ENCODE measurements at places on chromosomes 2 and 18.

GRCh38 chr2:139155991-139156390, 375.8 kb upstream of the NXPH2 start:
- no peak for DNase-seq

DNA sequence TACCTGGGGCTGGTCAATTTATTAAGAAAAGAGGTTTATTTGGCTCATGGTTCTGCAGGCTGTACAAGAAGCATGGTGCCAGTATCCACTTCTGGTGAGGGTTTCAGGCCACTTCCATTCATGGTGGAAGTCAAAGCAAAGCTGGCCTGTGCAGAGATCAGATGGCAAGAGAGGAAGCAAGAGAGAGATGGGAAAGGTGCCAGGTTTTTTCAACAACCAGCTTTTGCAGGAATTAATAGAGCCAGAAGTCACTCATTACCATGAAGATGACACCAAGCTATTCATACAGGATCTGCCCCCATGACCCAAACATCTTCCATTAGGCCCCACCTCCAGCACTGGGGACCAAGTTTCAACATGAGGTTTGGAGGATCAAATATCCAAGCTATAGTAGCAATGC, 56.8 kb upstream of the ST3GAL5 start:
- DNase-seq, result no peak

GRCh38 chr18:68402784-68403183, 312.1 kb downstream of the TMX3 start:
- no peak for DNase-seq

DNA sequence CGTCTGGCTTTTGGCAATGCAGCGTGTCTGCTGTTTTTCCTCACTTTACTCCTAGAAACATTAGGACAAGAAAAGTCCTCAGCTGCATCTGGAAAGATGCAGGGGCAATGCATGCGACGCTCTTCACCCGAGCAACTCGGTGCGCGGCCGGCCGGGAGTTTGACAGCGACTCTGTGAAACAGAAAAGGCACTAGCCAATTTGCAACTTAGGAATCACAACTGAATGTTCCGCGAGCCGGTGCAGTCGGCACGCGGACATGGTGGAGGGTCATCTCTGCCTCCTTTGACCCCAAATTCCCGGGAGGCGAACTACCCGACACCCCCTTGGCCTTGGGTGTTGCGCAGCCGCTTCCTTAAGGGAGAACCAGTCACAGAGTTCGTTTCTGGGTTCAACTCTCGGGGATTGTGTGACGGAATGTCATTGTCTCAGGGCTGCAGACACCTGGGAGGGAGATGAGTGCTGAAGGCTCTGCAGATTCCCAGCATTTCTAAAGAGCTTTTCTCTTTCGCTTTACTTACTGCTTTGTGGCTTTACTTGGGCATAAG, 9.8 kb downstream of the NR4A2 start:
- no peak for DNase-seq

DNA sequence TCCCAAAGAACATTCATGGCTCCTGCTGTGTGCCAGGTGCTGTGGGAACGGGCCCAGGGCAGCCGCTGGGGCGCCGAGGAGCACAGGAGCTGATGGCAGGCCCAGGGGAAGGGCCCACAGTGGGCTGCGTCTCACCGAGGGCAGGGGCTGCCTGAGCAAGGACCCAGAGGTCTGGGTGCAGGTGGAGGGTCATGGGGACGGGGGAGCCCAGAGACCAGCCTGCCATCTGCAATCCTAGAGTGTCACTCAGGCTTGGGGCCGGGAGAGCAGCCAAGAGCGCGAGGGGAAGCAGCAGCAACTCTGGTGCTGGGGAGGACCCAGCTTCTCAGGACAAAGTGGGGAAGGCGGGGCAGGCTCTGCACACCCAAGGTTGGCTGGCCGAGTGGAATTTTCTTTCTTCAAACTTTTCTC, 207.4 kb downstream of the HDAC4 start:
- DNase-seq, result no peak

GRCh38 chr2:98281607-98282006, 64.6 kb upstream of the CNGA3 start:
- no peak for DNase-seq

DNA sequence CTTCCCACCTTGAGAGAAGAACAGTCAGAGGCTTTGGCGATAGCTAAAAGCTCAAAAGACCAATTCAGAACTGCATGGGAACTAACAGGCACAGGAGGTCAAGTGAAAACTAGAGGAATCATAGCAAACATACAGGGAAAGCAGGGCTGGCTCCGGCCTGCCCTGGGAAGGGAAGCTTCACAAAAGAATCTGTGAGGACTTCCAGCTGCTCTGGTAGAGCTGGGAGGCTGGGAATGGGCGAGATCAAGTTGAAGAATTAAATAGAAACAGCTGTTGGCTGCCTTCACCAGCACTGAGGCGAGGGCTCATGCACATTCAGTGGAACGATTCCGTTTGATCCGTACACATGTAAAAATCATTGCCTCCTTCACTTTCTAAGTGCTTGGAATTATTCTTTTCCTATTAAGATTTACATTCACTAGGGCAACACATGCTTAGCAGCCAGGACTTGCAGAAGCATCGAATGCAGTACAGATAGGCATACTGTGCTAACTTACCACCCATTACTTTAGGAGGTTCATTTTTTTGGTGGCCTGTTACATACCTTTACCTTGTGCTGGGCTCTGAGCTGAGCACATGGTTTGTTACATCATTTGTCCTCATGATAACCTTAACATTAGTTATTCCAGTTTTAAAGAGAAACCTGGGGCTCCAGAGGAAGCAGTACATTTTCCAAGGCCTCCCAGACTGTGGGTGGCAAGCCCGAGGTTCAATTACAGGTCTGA, 125.4 kb upstream of the RNF152 start:
- no peak for DNase-seq

All from AML-193 (cell line).